ENCODE measurements at places on chromosomes 11 and 22. TPM values are rescaled to one million over a fixed set of nuclear protein-coding genes. Genes with fewer than 3 reads are reported as not detected.

- no peak for DNase-seq
Observed at GRCh38 chr22:28013611-28014010, 94.6 kb upstream of the PITPNB start.

- no peak for DNase-seq
Observed at GRCh38 chr11:130606781-130607511, 158.5 kb downstream of the ADAMTS15 start.

GRCh38 chr11:71463331-71464211, 10.6 kb downstream of the NADSYN1 start:
- no peak for DNase-seq

The NLRP14 gene
- total RNA-seq = not detected

DNA sequence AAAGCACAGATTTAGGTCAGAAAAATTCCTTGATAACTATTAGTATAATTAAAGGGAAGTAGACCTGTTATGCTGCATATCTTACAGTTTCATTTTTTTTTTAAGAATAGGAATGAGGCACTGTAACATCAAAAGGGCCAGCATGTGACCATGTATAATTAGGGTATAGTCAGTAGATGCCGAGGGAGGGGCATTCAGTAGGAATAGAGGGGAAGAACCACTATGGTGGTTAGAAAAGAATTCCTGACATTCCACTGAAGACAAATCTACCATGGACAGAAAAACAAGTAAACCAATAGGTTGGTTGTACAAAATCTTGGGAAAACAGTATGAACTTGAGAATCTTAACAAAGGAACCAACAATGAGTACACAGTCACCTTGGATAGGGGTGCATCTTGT, 78.4 kb upstream of the CCDC179 start:
- no peak for DNase-seq

The IGLL1 gene
- total RNA-seq = not detected

All from activated naive CD4-positive, alpha-beta T cell treated with anti-CD3 and anti-CD28 coated beads for 36 hours (primary cell).